C1 segment of cervical spinal cord (tissue), 14 donors: ENCODE measurements at places on chromosomes 6 and 20.

DNA sequence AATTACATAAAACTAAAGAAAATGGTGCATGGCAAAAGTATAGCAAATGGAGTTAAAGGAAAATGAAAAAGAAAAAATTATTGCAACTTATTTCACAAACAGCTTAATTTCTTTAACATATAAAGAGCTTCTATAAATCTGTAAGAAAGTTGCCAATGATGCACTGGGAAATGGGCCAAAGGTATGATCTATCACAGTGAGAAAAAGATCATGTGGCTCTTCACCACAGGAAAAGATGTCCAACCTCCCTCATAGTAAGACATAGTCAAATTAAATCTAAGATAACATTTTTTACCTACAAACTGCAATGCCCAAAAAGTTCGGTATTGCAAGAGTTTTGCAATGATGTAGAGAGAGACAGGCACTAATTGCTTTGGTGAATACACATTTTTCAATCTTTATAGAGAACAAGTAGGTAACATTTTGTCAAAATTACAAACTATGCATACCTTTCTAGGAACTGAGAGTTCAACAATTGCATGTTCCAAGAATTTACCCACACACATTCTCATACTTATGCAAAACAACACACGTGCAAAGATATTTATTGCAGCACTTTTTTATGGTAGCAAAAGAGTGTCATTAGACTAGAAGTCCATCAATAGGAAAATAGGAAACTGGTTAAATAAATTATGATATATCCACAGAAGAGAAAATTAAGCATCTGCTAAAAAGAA lies 372.6 kb downstream of the QKI start:
- no peak for DNase-seq

DNA sequence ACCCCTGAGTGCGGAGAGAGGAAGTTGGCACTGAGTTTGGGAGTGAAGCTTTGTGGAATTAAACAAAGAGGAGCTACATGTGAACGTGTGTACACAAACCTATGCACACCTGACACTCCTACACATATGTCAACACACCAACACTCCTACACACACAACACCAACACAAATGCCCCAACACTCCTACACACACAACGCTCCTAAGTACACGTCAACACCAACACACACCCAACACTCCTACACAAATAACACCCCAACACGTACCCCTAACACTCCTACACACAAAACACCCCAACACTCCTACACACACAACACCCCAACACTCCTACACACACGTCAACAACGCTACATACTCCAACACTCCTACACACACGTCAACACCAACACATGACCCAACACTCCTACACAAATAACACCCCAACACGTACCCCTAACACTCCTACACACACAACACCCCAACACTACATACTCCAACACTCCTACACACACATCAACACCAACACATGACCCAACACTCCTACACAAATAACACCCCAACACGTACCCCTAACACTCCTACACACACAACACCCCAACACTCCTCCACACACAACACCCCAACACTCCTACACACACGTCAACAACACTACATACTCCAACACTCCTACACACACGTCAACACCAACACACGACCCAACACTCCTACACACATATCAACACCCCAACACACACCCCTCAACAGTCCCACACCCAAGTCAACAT lies 40.1 kb upstream of the ZBP1 start:
- no peak for DNase-seq

DNA sequence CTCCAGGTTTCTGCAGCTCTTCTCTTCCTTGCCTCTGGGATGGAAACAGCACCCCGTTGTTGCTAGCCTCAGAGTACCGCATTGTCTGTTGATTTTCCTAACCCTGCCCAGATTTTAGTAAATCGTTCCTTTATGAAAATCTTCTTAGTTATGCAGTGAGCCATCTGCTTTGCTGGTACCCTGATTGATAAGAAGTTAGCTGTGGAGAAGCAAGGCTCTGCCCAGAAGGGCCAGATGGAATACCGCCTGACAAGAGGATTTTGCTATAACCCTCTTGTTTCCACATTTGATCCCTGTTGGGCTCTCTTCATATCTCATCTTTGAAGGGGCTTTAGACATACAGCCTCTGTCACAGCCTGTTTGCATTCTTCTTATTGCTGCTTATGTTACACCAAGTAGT lies 229.0 kb downstream of the CDKAL1 start:
- no peak for DNase-seq

DNA sequence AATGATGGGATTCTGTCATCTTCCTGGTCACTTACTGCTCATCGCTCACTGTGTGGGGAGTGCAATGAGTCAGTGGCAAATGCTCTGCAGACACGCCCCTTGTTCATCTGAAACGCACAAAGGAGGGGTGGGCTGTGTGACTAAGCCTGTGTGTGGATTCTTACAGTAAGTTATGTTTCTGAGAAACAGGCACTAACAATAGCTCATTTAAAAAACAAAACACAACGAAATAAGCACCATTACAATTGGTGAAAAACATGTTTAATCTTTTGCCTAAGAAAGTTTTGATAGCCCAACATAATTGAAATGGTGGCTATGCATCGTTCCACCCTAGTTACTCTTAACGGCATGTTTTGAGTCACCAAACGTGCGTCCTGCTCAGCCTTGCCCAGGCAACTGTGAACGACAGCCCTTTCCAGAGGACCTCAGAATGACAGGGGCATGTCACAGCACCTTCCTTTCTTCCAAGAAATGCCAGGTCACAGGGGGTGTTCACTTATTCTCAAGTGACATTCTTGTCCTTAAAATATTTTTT lies 118.4 kb upstream of the SGK1 start:
- DNase-seq, result no peak

GRCh38 chr6:9515633-9516606 lies 899.0 kb downstream of the TFAP2A start:
- DNase-seq, result no peak

- no peak for DNase-seq
These were observed 18.4 kb downstream of the TENT5A start for GRCh38 chr6:81734081-81734480.

GRCh38 chr20:22312744-22313346 lies 271.5 kb downstream of the FOXA2 start:
- DNase-seq, result no peak

GRCh38 chr6:133817460-133818047 lies 71.4 kb upstream of the TCF21 start:
- DNase-seq, result no peak

- no peak for DNase-seq
These were observed 11.0 kb downstream of the RIPOR3 start for GRCh38 chr20:50680105-50680960.

- DNase-seq, result no peak
These were observed 47.3 kb downstream of the EPB41L2 start for GRCh38 chr6:131015630-131016263.

GRCh38 chr6:29099190-29099589 lies at the start of gene OR2J1:
TSS of gene OR2J1 (plus strand) at chr6:29099490. CDS start at chr6:29100943, 1,453 bp downstream.
- no peak for DNase-seq

DNA sequence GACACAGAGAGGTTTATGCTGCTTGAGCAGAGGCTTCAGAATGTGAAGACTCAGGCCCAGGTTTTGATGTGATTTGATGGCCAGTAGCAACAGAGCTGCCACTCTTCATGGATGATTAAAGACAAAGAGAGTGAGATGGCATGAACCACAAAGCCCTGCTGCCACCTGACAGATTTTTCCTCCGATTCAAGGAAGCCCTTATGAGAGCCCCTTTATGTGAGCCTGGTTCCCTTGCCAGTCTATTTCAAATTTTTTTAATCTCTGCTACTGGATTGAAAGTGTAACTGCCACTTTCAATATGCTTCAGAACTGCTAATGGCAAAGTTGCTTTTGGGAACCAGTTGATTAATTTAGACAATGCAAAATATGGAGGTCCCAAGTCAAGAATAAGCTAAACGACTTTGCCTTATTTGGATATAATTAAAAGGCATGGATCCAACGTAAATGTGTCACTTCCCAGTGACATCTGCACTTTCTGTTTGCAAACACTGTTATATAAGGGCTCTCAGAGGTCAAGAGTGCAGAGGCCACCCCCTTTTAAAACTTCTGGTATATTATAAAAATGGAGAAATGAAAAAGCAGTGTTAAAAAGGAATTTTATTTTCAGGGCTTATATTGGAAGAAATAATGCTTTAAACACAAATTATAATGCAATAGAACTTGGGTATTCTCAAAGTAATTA lies 238.9 kb upstream of the FLRT3 start:
- no peak for DNase-seq
